MCF 10A (cell line): ENCODE measurements at places on chromosomes 2 and 18.
A peak's percentile ranks its signal among the peaks of the same experiment; 100 is the strongest.

- peak; percentile 25 for DNase-seq
Observed at GRCh38 chr18:39962546-39962945, 1992.5 kb upstream of the PIK3C3 start.

GRCh38 chr2:98647636-98648035 lies 39.2 kb downstream of the UNC50 start:
- peak; percentile 10 for DNase-seq

- peak; percentile 47 for DNase-seq
Observed at GRCh38 chr2:53407363-53408080, 360.1 kb upstream of the CHAC2 start.

DNA sequence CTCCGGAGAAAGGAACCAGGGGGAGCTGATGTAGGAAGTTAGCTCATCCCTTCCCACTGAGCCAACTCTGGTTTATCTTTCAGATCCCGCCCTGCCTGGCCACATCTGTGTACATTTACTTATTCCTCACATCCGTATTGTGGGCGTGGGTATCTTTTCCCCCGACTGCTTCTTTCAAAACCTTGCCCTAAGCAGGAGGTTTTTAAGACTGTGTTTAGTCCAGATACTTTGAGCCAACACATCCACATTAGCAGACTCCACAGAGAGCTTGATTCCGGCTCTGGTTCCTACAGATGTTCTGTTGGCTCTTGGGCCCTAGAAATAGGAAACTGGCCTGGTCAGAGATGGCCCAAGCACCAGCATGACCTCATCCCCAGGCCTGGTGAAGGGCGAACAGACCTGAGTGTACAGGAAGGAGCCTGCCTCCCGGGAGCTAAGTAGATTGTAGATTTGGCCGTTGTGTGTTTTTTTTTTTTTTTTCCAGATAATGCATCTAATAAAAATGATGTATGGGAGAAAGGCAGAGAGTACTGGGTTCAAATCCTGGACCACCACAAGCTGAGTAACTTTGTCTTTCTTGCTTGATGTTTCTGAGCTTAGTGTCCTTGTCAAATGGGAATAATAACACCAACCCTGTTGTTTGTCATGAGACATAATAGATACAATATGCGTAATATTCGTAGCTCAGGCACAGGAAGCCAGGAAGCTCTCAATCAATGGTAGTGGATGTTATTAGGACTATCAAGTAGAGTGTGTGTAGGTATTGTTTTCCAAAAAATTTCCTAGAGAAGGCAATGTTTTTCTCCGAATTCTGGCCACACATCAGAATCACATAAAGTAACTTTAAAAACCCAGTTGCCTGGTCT lies 92.3 kb downstream of the PRKCE start:
- DNase-seq, result no peak

DNA sequence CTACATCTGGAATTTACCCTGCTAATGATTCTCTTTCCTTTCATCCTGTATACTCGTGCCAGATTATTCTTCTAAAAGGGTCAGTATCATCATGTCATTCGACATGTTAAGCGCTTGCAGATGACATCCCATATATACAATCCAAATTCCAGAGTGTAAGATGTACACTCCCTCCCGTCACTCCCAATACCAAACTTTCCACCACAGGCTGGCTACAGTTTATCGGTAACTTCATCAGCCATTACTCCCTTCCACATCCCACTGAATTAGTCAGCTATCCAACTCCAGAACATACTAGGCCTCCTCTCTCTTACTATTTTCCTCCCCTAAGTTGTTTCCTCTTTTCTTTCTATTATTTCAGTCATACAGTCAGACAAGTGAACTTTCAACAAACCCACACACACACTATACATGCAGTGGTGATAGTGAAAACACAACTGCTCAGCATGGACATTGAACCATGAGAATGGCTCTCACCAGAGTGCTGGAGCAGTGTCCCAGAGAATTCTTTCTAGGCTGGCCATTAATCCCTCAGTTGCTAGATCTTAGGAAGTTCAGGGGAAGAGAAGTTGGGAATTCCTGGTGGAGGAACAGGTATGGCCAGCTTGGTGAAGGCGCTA lies 10.6 kb upstream of the NMI start:
- DNase-seq, result no peak

DNA sequence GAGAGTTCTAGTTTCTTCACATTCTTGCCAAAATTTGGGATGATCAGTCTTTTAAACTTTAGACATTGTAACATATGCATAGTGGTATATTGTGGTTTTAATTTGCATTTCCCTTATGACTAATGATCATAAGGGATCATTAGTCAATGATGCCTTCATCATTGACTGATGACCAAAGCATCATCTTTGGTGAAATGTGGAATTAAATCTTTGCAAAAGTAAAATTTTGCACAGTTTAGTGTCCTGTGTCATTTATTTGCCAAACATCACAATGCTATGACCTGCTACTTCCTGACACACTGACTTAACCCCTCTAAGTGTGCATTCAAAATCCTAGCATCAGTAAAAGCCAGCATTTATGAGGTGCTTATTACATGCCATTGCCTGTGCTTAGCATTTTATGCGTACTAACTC lies 58.9 kb upstream of the SLC1A4 start:
- DNase-seq, result no peak

DNA sequence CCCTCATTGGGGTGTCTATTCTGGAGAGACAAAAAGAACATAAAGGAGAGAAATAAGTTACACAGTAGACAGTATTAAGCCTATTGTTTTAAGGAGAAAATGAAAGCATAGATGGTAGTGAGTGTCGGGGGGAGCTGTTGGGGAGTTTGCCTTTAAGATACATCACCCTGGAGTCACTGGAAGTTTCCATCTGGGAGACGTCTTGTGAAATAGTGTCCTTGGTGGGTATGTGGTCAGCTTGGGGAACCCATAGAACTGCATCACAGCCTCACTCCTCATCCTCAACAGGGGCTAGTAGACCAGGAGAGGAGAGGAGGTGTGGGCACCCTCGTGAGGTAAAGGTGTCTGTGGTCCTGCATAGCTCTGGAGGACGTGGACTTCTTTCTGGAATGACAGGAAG lies 60.6 kb downstream of the RNF144A start:
- DNase-seq, result no peak

GRCh38 chr18:9535430-9535991 lies 60.2 kb downstream of the RALBP1 start:
- DNase-seq, result peak; percentile 43

- no peak for DNase-seq
Observed at GRCh38 chr2:36338827-36339145, 16.8 kb upstream of the CRIM1 start.

- no peak for DNase-seq
Observed at GRCh38 chr2:175175896-175176295, 5.6 kb downstream of the ATP5MC3 start.

DNA sequence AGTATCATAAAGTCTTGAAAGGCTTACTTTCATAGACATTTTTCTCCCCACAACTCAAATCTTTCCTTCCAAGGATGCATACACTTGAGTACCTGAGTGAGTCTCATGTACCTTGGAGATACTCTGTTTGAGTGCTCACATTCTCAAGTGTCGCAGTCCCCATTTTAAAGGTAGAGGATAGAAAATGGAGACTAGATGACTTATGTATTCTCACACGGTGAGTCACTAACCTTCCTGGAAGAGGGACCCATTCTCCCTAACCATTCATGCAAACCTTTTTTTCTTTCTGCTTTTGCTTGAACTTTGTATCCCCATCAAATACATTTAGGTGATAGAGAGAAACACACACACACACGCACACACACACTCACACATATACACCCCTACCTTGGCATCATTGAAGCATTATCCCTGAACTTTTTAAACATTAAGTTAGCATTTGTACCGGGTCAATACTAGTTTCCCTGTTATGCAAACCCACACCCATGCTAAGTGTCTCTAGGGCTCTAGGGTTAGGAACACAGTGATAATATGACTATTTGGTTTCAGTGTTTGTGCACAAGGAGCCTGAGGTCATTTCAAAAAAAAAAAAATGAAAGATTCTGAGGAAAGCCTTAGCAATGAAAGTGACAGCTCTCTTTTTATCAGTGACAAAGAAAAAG lies 236.2 kb downstream of the IKZF2 start:
- no peak for DNase-seq

DNA sequence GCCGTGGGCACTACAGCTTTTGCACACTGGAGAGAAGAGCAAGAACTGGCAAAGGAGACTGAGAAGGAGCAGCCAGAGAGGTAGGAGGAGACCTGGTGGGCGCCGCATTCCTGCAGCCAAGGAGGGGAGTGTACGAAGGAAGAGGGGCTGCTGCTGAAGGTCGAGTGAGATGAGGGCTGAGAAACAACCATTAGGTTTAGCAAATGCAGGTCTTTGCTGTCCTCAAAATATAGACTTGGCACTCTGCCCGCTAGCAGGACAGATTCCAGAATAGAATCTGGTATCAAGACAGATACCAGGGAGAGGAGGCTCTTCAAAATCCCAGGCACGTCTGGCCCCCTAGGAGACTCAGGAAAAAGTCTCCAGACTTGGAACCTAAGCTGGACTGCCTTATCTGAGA lies 83.0 kb downstream of the TGOLN2 start:
- DNase-seq, result no peak

DNA sequence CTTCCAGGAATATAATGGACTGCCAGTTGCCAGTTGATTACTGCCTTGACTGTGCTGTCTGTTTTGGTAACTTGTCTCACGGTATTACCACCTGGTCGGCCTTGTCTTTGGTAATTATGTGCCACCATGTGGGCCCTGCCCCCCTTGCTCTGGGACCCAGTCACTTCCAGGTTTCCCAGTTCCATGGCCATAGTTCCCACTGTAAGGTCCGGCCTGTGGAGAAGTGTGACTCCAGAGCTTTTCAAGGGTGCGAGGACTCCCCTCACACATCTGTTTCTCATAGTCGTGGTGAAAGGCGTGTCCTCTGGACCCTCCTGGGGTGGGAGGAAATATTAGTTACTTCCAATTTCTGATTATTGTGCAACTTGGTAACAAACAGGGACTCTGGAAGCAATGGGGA lies 150.5 kb downstream of the SEPTIN10 start:
- DNase-seq, result no peak

DNA sequence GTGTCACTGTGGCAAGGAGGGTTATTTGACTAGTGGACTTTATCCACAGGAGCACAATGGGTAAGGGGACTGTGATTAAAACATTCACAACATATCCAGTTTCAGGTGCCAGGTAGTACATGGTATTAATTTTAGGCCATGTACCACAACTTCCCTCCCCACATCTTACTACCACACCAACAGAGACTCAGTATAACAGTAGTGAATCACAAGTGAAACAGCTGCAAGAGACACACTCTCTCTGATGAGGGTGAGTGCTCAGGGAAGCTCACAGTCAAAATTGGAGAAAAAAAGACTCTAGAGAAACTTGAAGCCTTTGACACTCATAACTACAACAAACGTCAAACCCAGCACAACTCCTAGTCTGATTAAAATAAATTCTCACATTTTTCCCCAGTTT lies 367.6 kb upstream of the GYPC start:
- DNase-seq, result no peak

GRCh38 chr2:29819570-29819969 lies 101.8 kb downstream of the ALK start:
- DNase-seq, result no peak

GRCh38 chr2:74399785-74400184 lies 19.7 kb upstream of the DCTN1 start:
- peak; percentile 50 for DNase-seq

DNA sequence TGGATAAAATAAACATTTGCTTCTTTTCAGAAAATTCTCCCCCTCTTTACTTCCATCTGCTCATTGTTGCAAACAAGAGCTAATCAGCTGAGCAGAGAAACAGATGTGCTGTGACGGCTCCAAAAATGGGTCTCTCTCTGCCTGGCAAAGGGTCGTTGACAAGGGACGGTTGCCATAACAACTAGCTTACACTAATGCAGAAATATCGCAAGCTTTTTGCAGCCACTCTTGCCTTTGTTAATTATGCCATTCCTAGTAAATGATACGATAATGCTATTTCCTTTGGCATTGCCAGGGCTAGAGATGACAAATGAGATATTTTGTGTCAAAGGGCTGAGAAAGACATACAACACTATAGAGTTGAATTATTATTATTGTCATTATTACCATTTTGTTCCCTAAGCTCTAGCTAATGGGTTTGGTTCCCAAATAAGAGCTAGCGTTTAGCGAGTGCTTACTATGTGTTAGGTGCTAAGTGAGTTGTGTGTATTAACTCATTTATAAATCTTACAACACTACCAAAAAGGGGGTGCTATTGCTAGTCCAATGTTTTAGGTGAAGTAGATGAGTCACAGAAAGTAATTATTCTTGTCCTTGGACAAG lies 46.8 kb downstream of the MYO3B start:
- DNase-seq, result no peak

DNA sequence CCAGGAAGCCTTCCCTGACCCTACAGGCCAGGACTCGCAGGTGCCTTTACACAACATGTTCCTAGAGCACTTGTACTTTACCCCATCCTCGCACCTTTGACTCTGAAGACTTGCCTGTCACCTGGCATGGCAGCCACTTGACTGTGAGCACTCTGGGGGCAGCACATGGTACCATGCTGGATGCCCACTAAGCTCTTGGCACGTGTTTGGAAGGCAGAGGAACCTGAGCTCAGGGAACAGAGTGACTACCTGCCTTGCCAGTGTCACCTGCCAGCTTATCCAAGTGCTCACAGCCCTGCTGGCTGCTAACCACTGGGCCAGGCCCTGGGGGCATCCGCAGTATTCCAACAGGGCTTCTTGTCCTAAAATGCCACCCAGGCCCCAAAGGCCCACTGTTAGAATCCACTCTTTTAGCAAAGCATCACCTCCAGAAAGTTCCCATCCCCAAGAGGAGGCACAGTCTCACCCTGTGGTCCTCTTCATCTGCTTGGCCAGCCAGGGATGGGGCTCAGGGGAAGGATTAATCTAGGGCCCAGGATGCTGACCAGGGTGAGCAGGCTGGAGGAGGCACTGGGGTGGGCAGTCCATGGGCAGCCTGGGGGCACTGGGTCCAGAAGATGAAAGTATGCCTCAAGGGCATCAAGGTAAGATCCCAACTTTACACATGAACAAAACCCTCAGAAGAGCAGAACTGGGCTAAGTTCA lies 57.0 kb downstream of the ZBTB7C start:
- no peak for DNase-seq

DNA sequence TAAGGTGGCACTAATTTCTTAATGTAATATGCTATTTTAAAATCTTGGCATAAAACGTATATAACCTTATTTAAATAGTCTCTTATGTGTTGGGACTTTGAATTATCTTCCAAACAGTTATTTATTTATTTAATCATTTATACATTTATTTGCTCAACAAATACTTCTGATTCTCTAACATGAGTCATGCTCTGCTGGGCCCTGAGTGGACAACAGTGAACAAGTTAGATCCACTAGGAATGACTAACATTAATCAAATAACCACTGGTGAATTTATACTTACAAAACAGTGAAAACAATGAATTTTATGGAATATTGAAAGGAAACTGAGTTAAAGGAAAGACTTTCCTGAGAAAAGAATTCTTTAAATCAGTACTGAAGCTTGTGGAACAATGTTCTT lies 1257.2 kb upstream of the CHAC2 start:
- DNase-seq, result no peak

DNA sequence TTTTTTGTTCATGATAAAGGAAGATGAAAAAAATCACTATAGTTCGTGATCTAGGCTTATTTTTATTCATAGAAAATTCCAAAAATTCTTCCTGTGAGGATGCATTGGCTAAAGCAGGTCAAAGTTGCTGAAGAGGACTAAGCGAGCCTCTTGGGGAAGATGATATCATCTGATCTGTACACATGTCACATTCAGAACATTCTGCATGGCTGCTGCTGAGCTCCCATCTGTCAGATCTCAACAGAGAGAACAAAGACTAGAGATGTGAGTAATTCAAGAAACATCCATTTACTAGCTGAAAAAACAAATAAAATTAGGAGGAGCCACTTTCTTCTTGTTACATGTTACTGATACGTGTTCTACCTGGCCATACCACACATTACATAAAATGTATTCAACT lies 518.6 kb upstream of the FSIP2 start:
- no peak for DNase-seq
